ENCODE measurements at places on chromosomes 5 and 9.

GRCh38 chr5:15720515-15720914 lies 220.5 kb downstream of the FBXL7 start:
- DNase-seq: no peak

DNA sequence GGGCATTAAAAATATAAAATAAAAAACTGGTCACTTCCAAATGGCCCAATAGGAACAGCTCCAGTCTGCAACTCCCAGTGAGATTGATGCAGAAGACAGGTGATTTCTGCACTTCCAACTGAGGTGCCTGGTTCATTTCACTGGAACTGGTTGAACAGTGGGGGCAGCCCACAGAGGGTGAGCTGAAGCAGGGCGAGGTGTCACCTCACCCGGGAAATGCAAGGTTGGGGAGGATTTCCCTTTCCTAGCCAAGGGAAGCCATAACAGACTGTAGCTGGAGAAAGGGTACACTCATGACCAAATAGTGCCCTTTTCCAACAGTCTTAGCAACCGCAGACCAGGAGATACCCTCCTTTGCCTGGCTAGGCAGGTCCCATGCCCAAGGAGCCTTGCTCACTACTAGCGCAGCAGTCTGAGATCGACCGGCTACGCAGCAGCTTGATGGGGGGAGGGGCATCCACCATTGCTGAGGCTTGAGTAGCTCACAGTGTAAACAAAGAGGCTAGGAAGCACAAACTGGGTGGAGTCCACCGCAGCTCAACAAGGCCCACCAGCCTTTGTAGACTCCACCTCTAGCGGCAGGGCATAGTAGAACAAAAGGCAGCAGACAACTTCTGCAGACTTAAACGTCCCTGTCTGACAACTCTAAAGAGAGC lies 12.7 kb downstream of the RLN1 start:
- no peak for DNase-seq

- no peak for DNase-seq
These were observed 545.0 kb upstream of the ZNF608 start for GRCh38 chr5:125291447-125291846.

GRCh38 chr5:55140908-55141665 lies 18.9 kb upstream of the GPX8 start:
- no peak for DNase-seq

Data from stimulated activated CD8-positive, alpha-beta memory T cell treated with anti-CD3 and anti-CD28 coated beads, Interleukin-7, amount 100 ng/mL, for 1 hour (primary cell).